ENCODE measurements at places on chromosomes 3 and 15.

DNA sequence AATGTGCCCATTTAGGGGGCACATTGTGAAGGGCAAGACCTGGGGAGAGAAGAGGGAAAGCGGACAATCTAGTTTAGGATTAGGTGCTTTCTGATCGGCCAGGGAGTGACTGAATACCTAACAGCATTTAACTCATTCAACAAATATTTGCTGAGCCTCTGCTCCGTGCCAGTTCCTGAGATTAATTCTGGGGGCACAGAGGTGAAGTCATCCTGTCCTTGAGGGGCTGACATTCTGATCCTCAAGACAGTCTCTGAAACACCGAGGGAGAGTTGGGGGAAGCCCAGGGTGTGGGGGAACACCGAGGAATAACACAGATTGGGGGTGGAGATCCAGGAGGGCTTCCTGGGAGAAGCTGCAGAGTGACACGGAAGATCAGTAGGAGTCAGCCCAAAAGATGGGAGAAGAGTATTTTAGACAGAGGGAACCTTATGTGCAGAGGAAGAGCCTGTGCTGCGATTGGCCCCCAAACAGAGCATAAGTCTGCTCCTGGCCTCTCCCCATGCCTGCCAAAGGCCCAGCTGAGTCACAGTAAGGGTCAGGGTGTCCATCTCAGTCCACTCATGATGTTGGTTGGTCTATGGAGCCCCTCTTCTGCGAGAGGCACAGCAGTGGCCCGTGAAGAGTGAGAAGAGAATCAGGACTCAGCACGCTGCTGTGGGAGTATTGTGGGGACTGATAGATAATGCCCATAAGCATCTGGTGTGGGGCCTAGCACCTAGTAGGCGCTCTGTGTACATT is 60.2 kb downstream of the AMOTL2 start:
- DNase-seq = no peak

DNA sequence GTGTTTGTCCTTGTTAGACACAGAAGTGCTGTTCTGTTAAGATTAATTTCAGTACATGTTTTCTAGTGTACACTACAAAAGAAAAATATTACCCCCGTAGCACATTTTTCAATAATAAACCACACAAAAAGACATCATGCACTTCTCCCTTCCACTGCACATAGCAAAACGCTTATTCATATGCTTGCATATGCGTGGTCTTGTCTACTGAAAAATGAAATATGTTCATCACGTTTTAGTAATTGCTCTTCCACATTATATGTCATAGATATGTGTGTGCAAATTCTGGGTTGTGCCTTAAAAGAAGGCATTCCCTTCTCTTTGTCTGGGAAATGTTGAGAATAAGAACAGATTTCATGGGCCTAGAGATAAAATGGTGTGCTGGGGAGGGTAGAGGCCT is 353.9 kb downstream of the NSUN3 start:
- no peak for DNase-seq

GRCh38 chr3:182490596-182491491 is 302.5 kb upstream of the ATP11B start:
- DNase-seq = no peak

DNA sequence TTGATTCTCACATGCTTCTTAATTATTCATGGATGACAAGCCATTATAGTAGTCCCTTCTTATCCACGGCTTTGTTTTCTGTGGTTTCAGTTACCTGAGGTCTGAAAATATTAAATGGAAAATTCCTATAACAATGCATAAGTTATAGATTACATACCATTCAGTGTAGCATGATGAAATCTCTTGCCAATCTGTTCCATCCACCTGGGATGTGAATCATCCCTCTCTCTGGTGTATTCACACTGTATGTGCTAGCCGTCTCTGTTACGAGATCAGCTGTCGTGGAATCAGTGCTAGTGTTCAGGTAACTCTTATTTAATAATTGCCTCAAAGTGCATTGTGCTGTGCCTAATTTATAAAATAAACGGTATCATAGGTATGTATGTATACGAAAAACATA is 5.2 kb downstream of the WDR5B start:
- no peak for DNase-seq

DNA sequence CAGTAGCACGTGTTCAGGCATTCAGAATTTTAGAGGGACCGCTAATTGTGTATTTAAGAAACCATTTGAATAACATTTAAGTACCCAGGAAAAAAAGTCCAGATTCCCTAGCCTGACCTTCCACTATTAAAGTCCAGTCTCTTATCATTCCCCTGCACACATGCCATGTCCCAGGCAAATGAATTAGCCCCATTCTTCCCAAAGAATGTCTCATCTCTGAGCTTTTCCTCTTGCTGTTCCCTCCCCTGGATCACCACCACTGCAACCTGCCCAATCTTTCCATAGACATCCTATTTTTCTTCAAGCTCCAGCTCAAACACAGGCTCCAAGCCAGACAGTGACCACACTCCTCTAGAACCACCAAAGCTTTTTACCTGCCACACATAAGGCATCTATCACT is 25.9 kb downstream of the PLD1 start:
- no peak for DNase-seq

GRCh38 chr3:27877061-27878013 is 155.2 kb upstream of the EOMES start:
- DNase-seq = no peak

DNA sequence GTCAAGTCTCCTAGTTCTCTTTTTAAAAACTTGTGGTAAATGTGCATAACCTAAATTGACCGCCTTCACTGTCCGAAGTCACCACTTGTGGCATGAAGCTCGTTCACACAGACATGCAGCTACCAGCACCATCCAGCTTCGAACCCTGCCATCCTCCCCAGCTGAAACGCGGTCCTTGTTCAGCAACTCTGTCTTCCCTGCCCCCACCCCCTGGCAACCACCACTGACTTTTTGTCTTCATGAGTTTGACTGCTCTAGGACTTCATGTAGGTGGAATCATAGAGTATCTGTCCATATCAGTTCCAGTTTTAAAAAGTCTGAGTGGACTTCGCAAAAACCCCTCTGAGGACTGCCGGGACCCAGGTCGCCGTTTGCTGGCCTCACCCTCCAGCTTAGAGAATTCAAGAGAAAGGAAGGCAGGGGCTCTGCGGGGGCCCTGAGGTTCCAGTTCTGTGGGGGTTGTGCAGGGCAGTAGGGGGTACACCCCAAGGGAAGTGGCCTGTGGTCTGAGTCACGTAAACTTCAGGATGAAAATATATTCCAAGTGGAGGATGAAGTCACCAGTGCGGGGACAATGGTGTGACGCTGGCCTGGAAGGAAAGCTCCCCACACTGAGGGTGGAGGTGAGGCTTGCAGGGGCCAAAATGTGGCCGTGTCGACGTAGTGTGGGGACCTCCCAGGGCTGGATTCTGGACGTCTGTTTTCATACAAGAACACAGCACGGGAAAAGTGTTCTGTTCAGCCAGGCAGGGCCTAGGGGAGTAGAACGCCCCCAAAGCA is 67.6 kb downstream of the ABTB1 start:
- DNase-seq = no peak

GRCh38 chr3:173913974-173914421 is 516.5 kb downstream of the NLGN1 start:
- no peak for DNase-seq

DNA sequence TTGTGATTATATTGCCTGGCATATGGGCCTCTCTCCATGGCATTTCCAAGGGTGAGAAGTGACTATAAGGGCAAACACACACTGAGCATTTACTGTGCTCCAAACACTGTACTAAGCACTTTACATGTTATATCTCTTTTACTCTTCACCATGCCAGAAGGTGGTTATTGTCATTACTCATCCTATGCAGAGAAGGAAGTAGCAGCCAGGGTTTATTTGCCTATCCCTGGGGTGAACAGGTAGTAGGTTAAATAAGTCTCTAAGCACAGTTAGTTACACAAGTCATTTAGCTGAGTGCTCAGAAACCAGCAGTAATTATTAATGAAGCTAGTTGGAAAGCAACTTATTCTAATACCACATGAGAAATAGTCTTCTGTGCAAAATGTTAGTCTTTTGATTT is 109.9 kb upstream of the SYNPR start:
- DNase-seq = no peak

DNA sequence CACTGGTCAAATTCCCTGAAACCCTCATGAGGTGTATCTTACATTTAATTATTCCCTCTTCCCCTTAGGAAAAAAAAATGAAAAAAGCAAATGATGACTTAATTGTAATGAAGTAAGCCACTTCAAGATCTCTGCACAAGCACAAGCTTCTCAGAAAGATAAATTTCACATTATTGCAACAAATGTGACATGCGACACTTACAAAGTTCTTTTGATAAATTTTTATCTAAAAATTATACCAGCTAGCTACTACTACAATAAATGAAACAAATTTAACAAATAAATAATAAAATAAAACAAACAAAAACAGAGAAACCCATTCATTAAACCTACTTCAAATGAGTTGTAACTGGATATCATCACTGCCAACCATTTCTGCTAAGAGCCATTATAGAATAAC is 10.0 kb upstream of the TM2D3 start:
- DNase-seq = no peak

GRCh38 chr3:140432229-140432669 is 245.6 kb upstream of the TRIM42 start:
- peak; percentile 19 for DNase-seq

- no peak for DNase-seq
These were observed 18.7 kb downstream of the SIAH2 start for GRCh38 chr3:150744041-150744918.

DNA sequence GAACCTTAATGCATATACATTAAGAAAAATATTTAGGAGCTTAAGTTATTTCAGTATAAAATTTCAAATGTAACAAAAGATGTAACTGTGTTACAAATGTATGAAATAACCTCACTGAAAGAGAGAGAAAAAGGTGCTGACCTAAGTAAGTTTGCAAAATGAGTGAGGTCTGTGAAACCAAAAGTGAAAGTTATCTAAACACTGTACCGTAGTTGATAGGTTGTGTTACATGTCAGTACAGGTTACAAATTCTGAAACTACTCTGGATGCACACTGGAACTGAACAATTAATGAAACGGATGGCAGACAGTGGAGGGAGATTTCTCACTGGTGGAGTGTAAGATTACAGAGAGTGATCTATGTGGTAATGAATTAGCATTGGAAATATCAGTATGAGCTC is 420.7 kb downstream of the ZNF385D start:
- no peak for DNase-seq

DNA sequence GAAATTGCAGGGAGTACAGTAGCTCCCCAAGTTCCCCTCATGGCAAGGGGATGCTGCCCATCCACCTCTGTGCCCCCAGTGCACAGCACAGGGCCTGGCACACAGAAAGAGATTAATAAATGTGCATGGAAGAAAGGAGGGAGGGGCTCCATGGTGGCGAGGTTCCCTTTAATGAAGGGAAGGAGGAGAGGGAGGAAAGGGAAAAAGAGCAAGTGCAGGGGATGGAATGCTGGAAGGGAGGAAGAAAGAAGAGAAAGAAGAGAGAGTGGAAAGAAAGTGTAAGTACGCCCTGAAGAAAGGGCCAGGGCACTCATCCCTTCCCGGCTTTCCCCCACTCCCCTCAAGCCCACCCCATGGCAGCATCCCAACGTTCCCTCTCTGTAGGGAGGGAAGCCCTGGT is 1.5 kb upstream of the VIPR1 start:
- DNase-seq = no peak

GRCh38 chr3:9168241-9168741 is 81.2 kb downstream of the SRGAP3 start:
- DNase-seq = no peak

DNA sequence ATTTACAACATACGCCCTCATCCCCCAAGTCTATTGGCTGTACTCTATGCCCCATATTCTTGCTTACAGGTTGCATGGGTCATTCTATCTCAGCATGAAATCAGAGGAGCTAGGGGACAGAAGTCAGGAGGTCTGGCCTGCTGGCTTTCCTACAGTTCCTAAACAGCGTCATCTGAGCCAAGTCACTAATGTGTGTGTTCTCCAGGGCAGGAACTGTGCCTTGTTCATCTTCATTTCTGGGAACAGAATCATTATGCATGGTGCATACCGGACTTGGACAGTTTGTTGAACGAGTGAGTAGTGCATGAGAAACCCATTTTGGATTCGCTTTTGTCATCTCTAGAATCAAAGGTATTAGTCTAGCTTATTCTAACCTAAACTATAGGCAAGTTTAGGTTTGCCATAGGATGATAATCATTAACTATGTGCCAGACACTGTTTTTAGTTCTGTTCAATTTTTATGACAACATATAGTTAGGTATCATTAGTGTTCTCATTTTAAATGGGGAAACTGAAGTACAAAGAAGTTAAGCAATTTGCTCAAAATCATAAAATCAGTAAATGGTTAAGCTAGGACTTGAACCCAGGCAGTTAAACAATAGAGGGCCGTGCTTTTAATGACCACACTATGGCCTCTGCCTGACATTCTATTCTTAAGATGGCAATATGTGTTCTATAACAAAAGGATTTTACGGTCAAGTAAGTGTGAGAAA is 105.2 kb downstream of the FMN1 start:
- DNase-seq = no peak

GRCh38 chr3:43089081-43089480 is 16.8 kb downstream of the POMGNT2 start:
- DNase-seq = no peak

DNA sequence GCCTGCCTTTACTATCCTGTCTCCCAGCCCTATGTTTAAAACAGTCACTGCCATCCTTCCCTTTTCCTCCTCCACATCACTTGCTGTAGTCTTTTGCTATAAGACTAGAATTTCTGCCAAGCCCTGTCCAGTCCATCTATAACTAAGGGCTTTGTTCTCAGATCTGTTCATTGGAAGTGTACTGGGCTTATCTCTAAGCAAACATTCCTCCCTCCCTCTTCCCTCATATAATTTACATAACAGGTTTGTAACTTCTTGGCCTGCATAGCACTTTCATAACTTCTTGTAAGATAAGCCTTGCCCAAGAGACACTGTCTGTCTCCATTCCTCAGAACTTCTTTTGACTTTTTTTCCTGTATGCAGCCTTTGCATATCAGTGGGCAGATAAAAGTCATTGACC is 16.7 kb downstream of the TPRG1 start:
- no peak for DNase-seq

DNA sequence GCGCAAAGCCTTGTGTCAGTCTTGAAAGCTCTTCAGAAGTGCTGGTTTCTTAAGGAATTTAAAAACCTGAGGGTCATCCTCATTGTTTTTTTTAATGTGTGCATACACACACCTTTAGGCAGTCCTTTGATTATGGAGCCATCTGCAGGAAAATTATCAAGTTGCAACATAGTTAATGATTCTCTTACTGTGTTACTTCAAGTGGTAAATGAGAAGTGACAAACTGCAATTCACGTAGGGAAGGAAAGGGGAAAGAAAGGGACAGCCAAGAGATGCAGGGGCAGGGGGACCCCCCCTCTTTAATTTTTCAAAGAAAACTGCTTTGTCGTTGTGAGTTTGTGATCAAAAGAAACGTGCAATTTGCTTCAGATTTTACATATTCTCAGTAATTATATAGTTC is 162.4 kb upstream of the CGNL1 start:
- DNase-seq = no peak

GRCh38 chr3:20406611-20407011 is 220.6 kb upstream of the SGO1 start:
- DNase-seq = no peak

DNA sequence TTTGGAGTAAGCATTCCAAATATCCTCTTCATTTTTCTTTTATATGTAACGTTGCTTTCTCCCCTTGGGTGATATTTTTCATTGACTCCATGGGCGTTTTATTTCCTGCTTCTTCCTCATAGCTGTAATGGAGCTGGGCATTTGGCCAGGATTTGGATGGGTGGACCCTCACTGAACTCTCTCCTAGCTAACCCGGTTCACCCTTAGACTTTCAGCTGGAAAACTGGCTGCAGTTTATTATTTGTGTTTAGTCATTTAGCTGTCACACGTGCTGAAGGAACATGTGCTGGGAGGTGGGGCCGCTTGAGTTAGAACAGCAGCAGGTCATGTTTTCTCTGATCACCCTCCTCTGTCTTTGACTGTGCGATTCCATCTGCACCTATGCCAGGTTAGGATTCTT is 407.6 kb downstream of the ZIC1 start:
- DNase-seq = peak; percentile 67
